Myocyte (in vitro differentiated cells): ENCODE measurements at places on chromosomes 5 and 9. TPM values are rescaled to one million over a fixed set of nuclear protein-coding genes. Genes with fewer than 3 reads are reported as not detected.

- DNase-seq = no peak
These were observed 136.8 kb downstream of the ASTN2 start for GRCh38 chr9:117278020-117278419.

DNA sequence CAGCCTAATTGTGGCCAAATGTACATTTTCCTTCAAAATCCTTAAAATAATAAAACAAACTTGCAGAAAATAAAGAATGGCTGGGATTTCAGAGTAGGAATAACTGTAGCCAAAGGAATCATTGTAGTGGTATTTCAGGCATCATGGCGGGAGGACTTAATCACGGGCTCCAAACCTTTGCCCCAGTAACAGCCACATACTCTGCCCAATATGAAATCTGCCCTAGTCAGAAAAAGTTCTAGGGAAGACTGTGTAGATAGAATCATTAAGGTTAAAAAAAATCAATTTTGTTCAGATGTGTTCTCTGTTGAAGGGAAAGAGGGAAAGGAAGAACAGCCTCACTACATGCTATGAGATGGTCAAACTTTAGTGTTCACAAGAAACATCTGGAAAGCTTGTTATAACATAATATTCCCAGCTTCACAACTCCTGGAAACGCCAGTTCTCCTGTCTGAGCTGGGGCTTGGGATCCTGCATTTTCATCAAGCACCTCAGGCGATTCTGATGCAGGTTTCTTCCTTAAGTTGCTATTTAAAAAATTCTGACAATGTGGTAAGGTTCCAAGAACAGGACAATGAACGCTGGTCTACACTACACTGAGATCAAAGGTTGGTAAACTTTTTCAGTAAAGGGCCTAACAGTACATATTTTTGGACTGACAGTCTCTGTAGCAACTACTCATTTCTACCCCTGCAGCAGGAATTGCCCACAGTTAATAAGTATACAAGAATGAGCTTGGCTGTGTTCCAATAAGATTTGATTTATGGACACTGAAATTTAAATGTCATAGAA, 87.9 kb downstream of the CEMIP2 start:
- peak; percentile 22 for DNase-seq

GRCh38 chr9:78118742-78119473, 87.3 kb upstream of the GNAQ start:
- DNase-seq = no peak

- no peak for DNase-seq
These were observed 23.9 kb downstream of the B4GALT1 start for GRCh38 chr9:33143241-33143661.

GRCh38 chr5:137313526-137314175, 185.5 kb downstream of the SPOCK1 start:
- DNase-seq = no peak

Gene TAF11L5
- total RNA-seq = not detected in 2 replicates

Gene TLX3
- not detected in 2 replicates for total RNA-seq
